ENCODE measurements at places on chromosomes 2 and 18.

GRCh38 chr2:40279001-40279400 lies 172.9 kb downstream of the SLC8A1 start:
- no peaks in the 10 kb centered on the region for H3K27me3 ChIP-seq
- DNase-seq: no peak
- H3K4me1 ChIP-seq: peaks cover 5% of the 10 kb centered on the region
- no peak overlapping the region for H3K27ac ChIP-seq
- peak overlapping the region; percentile 41 for H3K4me3 ChIP-seq
- H3K36me3 ChIP-seq: no peaks in the 10 kb centered on the region

DNA sequence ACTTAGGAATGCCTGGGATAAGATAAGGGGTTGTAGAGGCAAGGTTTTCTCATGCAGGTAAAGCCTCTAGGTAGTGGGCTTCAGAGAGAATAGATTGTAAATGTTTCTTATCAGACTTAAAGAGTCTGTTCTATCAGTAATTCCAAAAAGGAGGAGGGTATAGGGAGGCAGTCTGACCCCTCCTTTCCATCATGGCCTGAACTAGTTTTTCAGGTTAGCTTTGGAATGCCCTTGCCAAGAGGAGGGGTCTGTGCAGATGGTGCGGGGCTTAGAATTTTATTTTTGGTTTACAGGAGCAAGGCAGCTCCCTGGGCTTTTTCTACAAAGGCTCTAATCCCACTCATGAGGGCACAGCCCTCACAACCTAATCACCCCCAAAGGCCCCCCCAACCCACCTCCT lies 135.0 kb downstream of the B3GNT2 start:
- no peak overlapping the region for H3K27ac ChIP-seq
- H3K4me1 ChIP-seq: peaks cover 3% of the 10 kb centered on the region
- H3K36me3 ChIP-seq: no peaks in the 10 kb centered on the region
- H3K4me3 ChIP-seq: no peak overlapping the region
- no peak for DNase-seq

DNA sequence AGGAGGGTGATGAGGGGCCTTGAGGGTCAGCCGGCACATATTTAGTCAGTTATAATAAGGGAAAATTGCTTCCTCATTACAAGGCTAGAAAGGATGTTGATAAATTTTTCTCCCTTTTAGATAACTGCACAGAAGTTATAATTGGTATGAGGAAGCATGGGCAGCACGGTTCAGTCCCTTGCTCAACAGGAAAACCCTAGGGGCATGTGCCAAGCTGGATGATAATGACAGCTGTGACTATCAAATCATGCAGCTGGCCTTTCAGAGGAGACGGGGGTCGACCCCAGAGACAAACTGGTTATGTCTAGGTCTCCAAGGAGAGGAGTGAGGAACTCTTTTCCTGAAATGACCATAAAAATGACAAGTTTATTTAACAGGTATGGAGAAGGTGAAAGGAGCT lies 448.1 kb upstream of the VRK2 start:
- H3K36me3 ChIP-seq: no peaks in the 10 kb centered on the region
- H3K27me3 ChIP-seq: no peaks in the 10 kb centered on the region
- no peak overlapping the region for H3K27ac ChIP-seq
- no peak for DNase-seq
- no peak overlapping the region for H3K4me3 ChIP-seq

GRCh38 chr2:98708396-98709186 lies 22.3 kb downstream of the MGAT4A start:
- DNase-seq: no peak
- H3K4me1 ChIP-seq: peaks cover 13% of the 10 kb centered on the region
- H3K36me3 ChIP-seq: no peaks in the 10 kb centered on the region
- H3K27ac ChIP-seq: peak overlapping the region; percentile 84
- no peaks in the 10 kb centered on the region for H3K27me3 ChIP-seq

GRCh38 chr2:79833235-79833878 lies 320.5 kb downstream of the CTNNA2 start:
- no peak for DNase-seq
- no peak overlapping the region for H3K27ac ChIP-seq
- no peaks in the 10 kb centered on the region for H3K4me1 ChIP-seq
- no peak overlapping the region for H3K4me3 ChIP-seq

- no peaks in the 10 kb centered on the region for H3K4me1 ChIP-seq
- no peak overlapping the region for H3K4me3 ChIP-seq
- no peaks in the 10 kb centered on the region for H3K27me3 ChIP-seq
- no peak overlapping the region for H3K27ac ChIP-seq
- H3K36me3 ChIP-seq: no peaks in the 10 kb centered on the region
Measured at GRCh38 chr2:64219149-64219548, 74.9 kb upstream of the PELI1 start.

GRCh38 chr2:176643646-176644045 lies 374.4 kb downstream of the MTX2 start:
- no peak for DNase-seq
- H3K36me3 ChIP-seq: no peaks in the 10 kb centered on the region
- H3K4me3 ChIP-seq: no peak overlapping the region
- H3K27me3 ChIP-seq: no peaks in the 10 kb centered on the region
- no peaks in the 10 kb centered on the region for H3K4me1 ChIP-seq
- H3K27ac ChIP-seq: no peak overlapping the region

- H3K27me3 ChIP-seq: no peaks in the 10 kb centered on the region
- H3K4me1 ChIP-seq: no peaks in the 10 kb centered on the region
- DNase-seq: no peak
- H3K4me3 ChIP-seq: no peak overlapping the region
- H3K36me3 ChIP-seq: no peaks in the 10 kb centered on the region
Measured at GRCh38 chr2:5482929-5483331, 209.3 kb upstream of the SOX11 start.

GRCh38 chr2:216996279-216996845 lies 136.5 kb upstream of the TNP1 start:
- peaks cover 2% of the 10 kb centered on the region for H3K27me3 ChIP-seq
- no peak overlapping the region for H3K27ac ChIP-seq
- no peak overlapping the region for H3K4me3 ChIP-seq
- H3K36me3 ChIP-seq: no peaks in the 10 kb centered on the region
- H3K4me1 ChIP-seq: no peaks in the 10 kb centered on the region

DNA sequence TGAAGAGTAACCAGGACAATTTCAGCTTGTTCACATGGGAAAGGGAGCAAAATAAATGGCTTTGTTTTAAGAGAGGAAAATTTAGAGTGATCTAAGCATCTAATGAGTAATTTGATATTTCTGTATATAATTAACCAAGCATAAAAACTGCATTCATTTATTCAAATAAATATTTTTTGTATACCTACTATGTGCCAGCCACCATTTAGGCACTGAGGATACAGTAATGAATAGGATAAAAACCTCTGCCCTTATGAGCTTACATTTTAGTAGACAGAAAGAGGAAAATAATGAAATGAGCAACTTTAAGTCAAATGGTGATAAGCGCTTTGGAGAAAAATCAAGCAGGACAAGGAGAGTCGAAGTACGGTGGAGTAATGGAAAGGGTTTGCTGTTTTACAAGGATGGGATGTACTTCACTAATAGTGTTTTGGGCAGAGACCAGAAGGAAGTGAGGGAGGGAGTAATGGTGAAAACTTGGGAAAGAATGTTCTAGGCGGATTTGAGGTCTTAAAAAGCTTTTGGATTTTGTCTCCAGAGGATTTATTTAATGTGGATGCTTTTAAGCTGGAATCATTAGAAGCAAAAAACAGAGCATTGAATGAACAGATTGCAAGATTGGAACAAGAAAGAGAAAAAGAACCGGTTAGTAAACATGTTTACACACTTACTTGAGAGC lies 17.4 kb downstream of the NDC80 start:
- H3K27me3 ChIP-seq: no peaks in the 10 kb centered on the region
- no peak overlapping the region for H3K4me3 ChIP-seq
- H3K27ac ChIP-seq: no peak overlapping the region
- no peak for DNase-seq
- H3K36me3 ChIP-seq: no peaks in the 10 kb centered on the region

GRCh38 chr2:219207134-219207883 lies 727 bp downstream of the ZFAND2B start:
- H3K27ac ChIP-seq: no peak overlapping the region
- H3K4me1 ChIP-seq: no peaks in the 10 kb centered on the region
- DNase-seq: no peak
- peak overlapping the region; percentile 55 for H3K4me3 ChIP-seq
